ENCODE measurements at places on chromosomes 11 and 22. TPM values are rescaled to one million over a fixed set of nuclear protein-coding genes. Genes with fewer than 3 reads are reported as not detected.

Gene CNGA4
- total RNA-seq = not detected

Gene LMNTD2
- 3.1 TPM for total RNA-seq

Gene KRTAP5-9
- not detected for total RNA-seq

Gene PRDM11
- 11.7 TPM for total RNA-seq

- DNase-seq = peak; percentile 19
These were observed 54.8 kb upstream of the CAPRIN1 start for GRCh38 chr11:33996498-33997454.

DNA sequence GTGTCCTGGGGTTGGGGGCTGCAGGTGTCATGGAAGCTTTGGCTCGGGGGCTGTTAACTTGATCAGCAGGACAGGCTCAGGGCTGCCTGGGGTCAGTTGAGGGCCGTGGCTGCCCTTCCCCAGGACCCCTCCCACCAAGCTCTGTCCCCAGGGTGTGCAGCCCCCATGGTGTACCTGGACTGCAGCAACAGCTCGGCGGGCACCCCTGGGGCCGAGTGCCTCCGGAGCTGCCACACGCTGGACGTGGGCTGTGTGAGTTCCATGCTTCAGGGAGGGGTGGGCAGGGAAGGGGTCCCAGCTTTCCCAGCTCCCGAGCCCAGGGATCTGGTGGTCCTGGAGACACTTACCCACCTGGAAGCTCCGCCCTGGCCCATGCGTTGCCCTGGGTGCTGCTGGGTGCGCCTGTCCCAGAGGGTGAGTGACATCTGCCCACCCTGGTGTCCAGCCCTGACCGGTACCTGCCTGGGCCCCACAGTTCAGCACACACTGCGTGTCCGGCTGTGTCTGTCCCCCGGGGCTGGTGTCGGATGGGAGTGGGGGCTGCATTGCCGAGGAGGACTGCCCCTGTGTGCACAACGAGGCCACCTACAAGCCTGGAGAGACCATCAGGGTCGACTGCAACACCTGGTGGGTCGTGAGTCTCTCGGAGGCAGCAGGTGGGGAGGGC is 11.3 kb downstream of the MUC5B start:
- DNase-seq = peak; percentile 36

GRCh38 chr11:47387944-47388696 is 9.8 kb upstream of the SPI1 start:
- DNase-seq = no peak

DNA sequence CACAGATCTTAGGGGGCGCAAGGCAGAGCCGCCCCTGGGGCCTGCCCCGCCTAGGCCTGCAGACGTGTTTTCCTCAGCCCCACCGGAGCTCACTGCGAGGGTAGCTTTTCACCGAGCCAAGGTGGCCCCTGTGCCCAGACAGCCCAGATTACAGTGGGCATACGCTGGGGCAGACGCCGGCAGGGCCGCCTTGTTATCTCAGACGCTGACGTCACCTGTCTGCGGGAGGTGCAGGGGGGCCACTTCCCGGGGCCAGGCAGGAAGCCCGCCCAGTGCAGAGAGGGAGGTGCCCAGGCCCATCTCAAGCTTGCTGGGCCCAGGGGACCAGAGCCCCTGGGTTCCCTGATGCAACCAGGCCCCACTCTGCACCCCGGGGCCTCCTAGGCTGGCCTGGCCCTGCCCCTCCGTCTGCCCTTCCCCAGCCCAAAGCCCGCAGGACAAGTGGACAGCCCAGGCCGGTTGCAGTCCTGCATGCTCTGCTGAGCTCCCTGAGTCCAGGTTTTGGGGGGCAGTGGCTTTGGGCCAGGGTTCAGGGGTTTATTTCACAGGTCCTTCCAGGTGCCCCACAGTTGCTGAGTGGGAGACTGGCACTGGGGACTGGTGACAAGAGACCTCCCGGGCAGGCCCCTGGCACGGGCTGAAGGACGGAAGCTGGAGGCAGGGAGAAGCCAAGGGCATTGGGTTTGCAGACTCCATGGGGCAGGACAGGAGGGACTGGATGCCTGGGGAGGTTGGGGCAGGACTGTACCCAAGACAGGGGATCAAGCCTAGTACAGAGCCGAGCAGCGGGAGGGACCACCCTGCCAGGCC is 38.6 kb downstream of the IGF2 start:
- no peak for DNase-seq

- DNase-seq = peak; percentile 78
These were observed 51.7 kb upstream of the PRODH start for GRCh38 chr22:18987765-18988164.
